ENCODE measurements at places on chromosomes 2 and 18.

DNA sequence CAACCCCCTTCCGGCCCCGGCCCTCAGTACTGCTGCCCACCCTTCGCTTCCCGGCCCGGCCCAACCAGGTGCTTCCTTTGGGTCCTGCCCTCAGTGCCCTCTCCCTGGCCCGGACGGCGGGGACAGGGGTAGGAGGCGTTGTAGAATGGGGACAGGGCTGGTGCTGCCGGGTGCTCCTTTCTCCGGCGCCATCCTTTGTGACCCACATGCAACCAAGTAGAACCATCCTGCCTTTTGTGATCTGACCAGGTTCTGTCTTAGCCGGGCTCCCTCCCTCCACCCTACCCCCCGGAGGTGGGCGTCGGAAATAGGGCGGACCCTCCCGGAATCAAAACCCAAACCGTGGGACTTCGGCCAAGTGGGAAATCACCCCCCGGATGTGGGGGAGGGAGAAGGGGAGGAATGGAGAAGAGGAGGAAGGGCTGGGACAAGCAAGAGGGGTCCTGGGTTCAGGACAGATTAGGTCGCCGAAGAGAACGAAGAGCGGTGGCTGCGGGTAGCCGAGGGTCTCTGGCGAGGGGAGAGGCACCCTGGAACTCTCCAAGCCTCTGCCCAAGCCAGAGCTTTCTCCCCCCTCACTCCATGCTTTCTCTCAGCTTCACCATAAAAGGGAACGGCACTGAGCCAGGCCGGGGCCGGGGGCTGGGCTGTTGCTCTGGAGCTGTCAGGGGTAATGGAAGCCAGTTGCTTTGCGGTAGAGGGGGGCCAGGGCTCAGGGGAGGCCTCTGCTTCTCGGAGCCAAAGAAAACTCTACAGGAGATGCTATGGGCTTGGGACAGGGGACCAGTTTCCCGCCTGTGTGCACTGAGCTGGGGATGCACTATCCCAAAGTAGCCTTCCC is 756 bp upstream of the OST4 start:
- DNase-seq: peak; percentile 95

DNA sequence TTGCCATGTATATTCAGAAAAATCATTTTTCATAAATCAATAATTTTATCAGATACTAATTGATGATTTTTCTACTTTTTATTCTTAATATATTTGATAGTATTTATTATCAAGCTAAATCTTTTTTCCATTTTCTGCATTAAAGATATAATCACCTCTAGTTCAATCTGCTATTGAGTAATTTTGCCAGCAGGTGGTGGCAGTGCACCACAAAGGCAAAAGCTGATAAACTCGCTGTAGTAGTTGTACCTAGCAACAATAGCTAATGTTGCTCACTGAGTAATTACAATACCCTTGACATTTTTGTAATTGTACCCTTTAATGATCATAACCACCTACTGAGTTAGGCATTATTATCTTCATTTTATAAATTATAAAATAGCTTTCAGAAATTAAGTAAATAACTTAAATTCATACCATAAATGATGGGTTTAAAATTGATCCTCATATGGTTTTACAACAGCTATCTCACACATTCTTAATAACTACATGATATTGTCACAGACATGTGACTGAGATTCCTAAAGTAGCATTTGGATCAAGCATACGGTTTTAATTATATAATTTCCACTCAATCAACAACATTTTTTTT is 52.0 kb upstream of the CALCRL start:
- no peak for DNase-seq

GRCh38 chr2:69166812-69167468 is 154.0 kb downstream of the ANTXR1 start:
- no peak for DNase-seq

DNA sequence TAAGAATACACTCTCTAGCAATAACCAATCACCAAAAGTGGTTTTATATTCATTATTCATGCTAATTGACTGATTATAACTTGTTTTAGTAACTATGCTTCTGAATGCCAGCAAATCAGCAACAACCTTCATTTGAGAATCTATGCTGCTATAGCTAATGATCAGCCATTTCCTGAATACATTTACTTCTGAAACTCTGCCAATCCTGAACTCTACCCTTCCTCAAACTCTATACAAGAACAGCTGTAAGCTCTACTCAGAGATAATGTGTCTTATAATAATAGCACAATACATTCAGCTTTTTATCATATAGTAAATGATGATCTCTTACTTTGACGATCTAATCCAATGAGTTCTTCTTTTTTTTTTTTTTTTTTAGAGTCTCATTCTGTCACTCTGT is 85.7 kb upstream of the EPAS1 start:
- no peak for DNase-seq

- no peak for DNase-seq
Measured at GRCh38 chr2:238105506-238106338, 5.6 kb downstream of the ESPNL start.

- DNase-seq: no peak
Measured at GRCh38 chr18:23998820-23999219, 15.7 kb upstream of the TTC39C start.

DNA sequence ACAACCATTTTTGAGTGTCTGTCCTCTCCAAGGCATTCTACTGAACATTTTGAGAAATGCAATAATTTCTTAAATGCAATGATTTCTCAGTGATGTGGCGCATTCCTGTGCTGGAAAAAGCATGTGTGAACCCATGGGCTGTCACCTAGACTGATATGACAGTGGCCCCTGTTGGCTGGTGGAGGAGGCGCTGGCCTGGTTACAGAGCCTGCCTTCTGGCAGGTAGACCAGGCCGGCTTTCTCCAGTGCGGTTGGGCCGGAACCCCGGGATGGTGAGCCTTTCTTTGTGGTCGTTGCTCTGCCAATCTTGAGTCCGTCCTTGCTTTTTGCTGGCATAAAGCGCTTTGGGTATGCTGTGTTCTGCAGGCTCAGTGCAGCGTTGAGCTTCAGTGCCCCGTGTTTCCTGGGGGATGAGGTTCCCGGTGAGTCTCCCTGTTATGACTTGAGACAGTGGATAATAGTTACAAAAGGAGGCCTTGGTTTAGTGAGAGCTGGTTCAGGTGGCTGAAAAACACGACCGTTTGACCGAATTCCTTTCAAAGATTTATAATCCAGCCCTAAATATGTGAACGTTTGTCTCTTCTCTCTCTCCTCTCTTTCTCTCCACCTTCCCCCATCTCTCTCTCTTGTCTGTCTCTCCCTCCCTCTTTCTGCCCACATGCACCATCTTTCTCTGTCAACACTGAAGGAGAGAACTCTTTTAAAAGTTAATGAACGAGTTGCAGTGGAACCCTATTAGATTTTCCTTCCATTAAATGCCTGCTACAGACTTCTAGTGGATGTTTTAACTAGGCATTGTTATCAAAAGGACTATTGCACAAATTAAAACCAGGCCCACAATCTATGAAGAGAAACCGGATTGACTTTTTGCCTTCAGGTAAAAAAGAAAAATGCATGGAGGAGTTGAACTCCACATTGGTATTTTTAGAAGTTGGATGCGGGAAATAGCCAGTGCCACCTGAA is 34.0 kb downstream of the TSHZ1 start:
- no peak for DNase-seq

DNA sequence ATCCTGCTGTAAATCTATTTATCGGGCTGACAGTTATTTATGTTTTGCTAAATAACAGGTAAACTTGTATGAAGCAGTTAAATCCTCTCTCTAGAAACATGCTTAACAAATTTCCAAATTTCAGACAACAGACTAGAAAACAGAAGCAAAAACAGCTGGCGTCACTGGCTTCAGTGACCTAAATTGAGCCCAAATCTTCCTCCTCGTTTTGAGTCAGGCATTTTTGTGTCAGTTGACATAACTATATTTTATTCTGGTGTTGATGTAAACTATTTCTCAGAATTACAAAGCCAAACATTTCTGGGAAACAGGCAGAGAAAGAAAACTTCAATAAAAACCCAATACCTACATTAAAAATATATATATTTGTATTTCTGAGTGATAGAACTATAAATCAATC is 21.7 kb downstream of the RBMS1 start:
- peak; percentile 65 for DNase-seq

GRCh38 chr2:8849327-8849726 is 11.9 kb upstream of the KIDINS220 start:
- no peak for DNase-seq

- no peak for DNase-seq
Measured at GRCh38 chr2:129753261-129753660, 226.2 kb upstream of the RAB6C start.

DNA sequence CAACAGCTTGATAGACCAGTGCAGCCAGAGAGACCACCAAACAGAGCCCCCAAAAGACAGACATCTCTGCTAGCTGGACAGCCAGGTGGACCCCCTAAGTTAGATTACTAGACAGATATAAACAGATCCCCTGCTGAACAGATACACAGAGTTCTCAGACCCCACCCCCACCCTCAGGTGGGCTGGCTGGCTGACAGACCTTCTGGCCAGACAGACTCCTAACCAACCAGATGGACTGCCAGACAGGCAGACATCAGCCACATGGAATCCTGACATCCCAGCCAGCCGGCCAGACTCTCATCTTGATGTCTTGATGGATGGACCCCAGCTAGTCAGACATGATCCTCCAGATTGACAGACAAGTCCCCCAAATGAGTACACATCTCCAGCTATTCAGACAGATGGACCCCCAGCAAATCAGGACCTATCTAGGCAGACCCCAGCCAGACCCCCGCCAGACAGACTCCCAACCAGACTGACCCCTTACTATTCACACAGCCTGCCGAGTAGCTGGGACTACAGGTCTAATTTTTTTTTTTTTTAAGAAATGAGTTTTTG is 18.0 kb downstream of the PTPN18 start:
- no peak for DNase-seq

GRCh38 chr2:124875627-124876244 is 850.6 kb downstream of the CNTNAP5 start:
- no peak for DNase-seq

- DNase-seq: no peak
Measured at GRCh38 chr2:158060835-158061435, 40.7 kb upstream of the UPP2 start.

DNA sequence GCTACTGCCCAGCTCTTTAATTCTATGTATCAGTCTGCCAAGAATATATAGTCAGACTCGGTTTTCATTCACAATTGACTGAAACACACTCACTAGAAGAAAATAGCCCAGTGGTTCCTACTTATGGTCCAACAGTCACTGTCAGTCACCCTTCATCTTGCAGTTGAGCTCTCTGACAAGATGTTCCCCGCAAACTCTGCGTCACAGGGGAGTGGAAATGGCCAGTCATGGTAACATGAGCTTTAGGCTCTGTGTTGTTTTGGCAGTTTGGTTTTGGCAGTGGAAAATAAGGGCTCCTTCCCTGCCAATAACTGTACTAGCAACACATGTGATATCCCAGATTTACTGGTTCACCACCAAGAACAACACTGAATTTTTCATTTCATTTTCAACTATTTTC is 122.5 kb downstream of the PRPF40A start:
- DNase-seq: no peak

DNA sequence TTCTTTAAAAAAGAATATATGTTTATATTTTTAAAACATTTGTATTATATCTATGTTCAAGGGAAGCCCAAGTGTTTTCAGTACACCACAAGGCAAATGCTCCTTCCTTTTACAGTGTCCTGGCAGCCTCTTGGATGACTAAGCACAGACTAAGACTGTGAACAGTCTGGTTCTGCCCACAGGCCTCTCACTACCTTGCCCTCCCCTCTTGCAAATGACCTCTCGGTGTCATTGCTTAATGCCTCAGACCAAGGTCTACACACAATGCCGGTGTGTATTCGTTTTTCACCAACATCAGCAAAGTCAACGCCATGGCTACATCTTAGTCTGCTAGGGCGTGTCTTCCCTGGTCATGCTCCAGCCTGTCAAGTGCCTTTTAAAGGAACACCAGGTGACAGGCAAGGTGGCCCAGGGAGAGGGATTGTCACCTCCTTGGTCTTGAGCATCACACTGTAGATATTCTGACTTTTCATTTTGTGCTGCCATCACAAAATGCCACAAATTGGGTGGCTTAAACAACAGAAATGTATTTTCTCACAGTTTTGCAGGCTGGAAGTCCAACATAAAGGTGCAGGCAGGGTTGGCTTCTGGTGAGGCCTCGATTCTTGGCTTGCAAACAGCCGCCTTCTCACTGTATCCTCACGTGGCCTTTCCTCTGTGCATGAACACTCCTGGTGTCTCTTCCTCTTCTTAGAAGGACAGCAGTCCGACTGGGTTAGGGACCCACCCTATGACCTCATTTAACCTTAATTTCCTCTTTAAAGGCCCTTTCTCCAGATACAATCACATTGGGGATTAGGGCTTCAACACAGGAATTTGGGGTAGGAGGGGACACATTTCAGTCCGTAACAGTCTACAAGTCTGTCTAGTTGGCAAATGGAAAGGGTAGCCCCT is 266.5 kb downstream of the KLHL29 start:
- DNase-seq: no peak

DNA sequence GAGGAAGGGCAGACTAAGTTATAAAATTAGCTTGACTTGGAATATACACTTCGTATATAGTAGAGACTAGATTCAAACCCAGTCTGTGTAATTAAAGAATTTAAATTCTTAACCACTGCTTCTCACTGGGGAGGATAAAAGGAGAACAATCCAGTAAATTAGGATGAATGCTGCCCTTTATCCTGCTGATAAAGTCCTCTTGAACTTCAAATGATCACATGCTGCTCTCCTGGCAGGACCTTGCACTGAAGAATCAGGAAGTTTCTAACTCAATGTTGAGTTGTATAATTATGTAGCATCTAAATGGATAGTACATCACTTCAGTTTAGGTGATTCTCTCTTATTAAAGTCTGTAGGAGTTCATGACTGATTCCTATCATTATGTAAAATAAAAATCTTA is 1179.7 kb downstream of the DSC3 start:
- DNase-seq: no peak

DNA sequence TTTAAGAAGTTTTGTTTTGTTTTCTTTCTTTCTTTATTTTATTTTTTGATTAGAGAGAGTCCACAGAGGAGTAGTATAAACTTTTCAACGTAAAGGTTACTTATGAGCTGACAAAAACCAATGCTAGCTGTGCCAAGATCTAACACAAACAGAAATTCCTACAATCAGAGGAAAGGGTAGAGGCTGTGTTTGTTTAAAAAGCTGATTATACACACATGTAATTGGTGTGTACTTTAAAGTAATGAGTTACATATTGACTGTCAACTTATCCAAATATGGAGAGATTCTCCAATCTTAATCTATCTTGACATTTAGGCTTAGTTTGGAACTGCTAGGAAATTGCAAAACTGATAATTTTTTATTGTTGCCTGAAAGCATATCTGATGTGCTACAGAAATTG is 63.7 kb upstream of the FAM110C start:
- DNase-seq: no peak

- no peak for DNase-seq
Measured at GRCh38 chr18:23683671-23684070, 5.6 kb upstream of the LAMA3 start.
